ENCODE measurements at places on chromosomes 13 and 19.

DNA sequence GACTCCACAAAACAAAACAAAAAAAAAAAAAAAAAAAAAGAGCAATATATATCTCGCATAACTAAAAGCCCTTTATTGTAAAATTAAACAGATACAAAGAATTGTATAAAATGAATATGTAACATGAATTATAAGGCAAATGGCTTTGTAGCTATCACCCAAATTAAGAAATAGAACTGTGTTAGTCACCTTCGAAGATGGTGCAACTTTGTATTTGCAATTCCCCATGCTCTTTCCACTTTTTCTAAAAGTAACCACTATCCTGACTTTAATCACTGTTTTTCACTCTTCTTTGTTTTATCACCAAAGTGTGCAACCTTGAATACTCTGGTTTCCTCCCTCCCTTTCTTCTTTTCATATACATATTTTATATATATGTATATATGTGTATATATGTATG, 57.1 kb upstream of the HTR2A start:
- DNase-seq: no peak

- DNase-seq: no peak
Observed at GRCh38 chr13:30984620-30985019, 52.2 kb downstream of the TEX26 start.

DNA sequence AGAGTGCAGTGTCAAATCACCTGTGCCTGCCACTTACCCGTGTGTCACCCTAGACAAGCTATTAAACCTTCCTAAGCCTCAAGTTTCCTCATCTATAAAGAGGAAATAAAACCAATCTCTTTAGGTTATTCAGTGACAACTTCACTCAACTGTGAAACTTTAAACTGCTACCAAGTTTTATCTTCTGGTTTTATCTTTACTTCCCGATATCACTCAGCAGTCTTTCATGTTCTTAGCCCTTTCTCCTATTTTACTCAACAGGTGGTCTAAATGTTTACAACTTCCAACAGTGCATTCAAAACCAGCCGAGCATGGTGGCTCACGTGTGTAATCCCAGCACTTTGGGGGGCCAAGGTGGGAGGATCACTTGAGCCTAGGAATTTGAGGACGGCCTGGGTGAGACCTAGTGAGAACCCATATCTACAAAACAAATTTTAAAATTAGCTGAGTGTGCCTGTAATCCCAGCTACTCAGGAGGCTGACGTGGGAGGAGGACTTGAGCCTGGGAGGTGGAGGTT, 59.6 kb downstream of the GPALPP1 start:
- no peak for DNase-seq

DNA sequence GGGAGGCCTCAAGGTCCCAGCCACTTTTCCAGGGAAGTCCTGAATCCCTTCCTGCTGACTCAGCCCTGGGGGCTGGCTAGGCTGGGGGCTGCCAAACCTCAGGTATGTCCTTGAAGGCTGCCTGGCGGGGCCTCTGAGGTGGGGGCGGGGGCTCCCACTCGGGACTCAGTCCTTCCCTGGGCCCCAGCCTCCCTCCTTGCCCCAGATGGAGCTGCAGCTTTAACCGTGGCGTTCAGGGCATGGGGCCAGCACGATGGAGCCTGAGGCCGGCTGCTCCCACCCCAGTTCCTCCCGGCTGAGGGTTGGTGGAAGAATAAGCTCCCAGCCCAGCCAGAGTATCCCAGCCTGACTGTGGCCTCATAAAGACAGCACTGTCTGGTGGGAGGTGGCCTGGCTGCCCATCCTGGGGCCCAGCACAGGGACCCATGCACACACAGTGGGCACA, 12.4 kb downstream of the CILP2 start:
- no peak for DNase-seq

- DNase-seq: no peak
Observed at GRCh38 chr19:48292798-48293197, 22.9 kb downstream of the ZNF114 start.

- no peak for DNase-seq
Observed at GRCh38 chr19:46785054-46785979, 3.1 kb downstream of the SLC1A5 start.

DNA sequence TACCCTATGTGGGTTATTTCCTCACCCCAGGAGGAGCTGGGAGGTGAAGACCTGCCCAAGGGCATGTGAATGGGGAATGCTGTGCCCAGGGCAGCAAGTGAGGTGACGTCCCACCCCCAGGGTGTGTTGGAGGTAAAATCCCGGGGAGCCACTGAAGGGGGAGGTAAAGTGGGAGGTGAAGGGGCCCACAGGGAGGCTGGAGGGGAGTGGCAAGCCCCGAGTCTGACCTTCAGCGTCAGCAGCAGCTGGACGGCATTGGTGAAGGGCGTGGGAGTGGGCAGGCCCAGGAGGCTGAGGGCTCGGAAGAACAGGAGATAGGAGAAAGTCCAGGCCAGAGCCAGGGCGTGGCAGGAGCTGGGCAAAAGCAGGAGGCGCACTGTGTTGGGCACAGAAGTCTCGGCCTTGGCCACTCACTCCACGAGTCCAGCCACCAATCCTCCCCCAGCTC, 2.4 kb downstream of the MBOAT7 start:
- no peak for DNase-seq

DNA sequence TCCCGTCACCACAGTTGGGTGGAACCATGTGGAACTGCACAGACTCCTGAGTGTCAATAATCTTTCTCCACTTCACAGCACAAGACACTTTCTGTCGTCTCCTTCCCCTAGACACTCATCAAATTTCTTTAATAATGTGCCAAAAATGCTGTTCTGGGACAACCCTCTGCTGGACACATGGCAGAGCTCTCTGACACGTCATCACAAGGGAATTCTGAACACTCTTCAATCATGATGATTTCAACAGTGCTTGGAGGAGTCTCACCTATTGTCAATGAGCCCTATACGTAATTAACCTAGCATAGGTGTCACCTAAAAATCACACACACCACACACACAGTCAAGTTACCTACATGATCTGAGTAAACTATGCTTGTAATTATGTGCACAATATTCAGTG, 141.3 kb downstream of the STOML3 start:
- no peak for DNase-seq

- no peak for DNase-seq
Observed at GRCh38 chr19:51959791-51960190, 26.8 kb downstream of the ZNF350 start.

DNA sequence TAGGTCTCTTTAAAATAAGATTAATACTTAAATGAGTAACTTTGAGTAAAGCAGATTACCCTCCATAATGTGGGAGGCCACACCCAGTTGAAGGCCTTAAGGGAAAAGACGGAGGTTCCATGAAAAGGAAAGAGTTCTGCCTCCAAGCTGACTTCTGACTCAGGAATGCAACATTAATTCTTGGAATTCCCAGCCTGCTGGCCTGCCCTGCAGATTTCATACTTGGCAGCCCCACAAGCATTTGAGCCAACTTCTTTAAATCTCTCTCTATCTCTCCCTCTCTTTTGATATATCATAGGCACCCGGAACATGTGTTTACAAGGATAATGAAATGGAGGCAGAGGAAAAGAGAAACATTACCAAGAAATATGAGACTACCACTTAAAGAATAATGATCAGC, 902.3 kb upstream of the MIR17HG start:
- no peak for DNase-seq

GRCh38 chr19:46564701-46565100, 36.4 kb upstream of the CALM3 start:
- DNase-seq: no peak

DNA sequence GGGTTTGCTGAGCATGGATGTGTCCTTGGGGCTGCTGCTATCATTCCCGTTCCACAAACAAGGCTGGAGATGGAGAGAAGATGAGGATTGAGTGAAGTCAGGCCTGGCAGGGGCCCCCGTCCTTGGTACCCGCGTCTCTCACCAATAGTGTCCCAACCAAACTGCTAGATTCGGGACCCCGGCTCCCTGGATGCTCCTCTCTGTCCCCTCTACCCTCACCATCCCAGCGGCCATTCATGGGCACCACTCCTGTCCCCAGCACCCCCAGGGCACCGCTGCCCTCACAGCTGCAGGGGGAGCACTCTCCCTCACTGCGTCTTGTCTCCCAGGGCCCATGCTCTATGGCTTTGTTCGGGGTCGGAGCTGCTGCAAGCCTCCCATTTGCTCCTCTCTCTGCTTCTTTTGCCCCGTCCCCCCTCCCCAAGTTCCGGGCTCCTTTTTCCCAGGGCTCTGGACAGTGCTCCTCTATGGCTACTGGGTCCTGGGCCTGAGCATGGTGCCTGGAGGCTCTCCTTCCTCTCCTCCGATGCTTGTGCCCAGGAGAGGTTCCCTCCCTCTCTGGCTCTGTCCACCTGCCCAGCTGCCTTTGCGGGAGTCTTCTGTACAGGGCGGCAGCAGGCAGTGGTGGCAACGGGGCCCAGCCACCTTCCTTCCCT, 219.5 kb downstream of the TEX29 start:
- no peak for DNase-seq

- DNase-seq: no peak
Observed at GRCh38 chr19:13015361-13016223, 20.3 kb downstream of the NFIX start.

DNA sequence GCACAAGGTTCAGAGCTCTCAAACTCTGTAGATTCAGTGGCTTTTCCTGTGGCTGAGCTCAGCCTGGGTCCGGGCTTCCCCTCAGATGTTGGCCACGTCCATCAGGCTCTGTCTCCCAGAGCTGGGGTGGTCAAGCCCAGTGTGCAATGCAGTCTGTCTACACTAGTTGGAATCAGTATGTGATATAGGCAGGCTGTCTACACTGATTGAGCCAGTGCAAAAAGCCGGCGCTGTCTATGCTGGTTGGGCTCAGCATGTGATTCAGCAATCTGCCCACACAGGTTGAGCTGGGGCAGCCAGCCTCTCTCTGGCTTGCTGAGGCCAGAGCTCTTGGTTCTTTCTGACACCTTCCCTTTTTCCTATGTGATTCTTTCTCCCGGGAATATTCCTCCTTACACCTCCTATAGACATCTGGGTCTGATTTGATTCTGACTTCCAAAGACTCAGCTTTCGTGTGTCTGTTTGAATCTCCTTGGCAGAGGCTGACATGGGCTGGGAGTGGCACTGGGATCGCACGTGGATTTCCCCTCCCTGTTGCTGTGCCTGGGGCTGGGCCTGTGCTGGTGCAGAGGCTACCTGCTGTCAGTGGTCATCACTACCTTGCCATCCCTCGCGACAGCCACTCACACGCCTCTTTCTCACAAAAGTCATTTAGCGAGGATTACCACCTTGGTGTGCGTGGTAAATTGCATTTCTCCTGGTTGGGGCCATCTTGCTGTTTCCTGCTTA, 9.3 kb downstream of the CHST8 start:
- DNase-seq: no peak

DNA sequence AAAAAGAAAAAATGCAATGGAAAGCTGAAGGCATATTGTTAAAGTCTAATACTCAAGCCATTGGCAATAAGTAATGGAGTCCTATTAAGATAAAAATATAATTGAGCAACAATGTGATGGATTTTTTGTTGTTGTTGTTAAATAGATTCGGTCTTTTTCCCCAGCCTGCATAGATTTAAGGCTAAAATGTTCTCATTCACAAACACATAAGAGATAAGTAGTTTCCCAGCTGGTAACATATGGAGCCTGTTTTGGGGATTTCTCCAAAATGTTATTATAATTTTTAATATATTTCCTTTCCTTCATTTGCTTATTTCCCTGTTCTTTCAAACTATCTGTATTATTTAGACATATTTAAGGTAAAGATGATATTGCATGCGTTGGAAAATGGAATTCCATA, 1149.1 kb upstream of the PRR20A start:
- DNase-seq: no peak

- DNase-seq: no peak
Observed at GRCh38 chr13:27461940-27462584, 11.7 kb upstream of the MTIF3 start.

DNA sequence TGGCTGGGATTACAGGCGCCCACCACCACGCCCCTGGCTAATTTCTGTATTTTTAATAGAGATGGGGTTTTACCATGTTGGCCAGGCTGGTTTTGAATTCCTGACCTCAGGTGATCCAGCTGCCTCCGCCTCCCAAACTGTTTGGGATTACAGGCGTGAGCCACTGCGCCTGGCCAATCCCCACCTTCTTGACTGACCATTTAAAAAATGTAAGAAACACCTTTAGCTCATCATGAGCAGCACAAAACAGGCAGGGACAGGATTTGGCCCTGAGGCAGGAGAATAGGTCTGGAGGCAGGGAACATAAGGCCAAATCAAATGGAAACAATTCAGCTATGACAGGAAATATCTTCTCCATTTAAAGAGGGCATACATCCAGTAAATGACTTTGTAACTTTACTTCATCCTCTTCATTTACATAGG, 1.4 kb upstream of the MPV17L2 start:
- no peak for DNase-seq

DNA sequence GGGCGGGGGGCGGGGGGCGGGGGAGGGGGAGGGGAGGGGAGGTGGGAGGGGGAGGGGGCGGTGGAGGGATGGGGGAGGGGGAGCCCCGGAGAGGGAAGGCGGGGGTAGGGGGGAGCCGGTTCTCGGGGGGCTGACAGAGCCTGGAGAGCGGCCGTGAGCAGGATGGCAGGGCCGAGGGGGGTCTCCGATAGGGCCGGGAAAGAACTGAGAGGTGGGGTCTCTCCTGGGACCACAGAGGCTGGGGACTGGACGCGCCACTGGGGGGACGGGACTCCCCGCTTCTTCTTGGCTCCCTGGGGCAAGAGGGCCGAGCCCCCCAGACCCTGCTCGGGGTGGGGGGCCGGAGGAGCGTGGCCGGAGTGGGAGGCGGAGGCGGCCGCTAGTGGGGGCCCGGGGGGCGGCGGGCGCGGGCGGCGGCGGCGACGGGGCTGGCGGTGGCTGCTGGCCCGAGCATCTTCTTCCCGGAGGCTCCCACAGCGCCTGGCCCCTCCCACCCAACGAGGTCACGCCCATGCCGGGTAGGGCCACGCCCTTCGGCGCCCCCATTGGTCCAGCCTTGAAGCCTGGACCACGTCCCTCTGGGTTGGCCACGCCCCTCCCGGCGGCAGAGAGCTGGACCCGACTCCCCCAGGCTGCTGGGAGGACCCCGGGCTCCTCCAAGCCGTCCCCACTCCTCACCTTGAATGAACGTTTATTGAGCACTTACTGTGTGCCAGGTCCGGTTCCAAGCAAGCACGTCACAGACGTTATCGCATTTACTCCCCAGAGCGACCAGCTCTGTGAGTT, at the start of gene NOVA2:
Gene NOVA2, minus strand, starts transcription at position 313 of the 786 bp plus-strand sequence. CDS start 514 bp downstream, outside the sequence.
- DNase-seq: no peak

GRCh38 chr19:39582442-39582841, 19.9 kb upstream of the LGALS13 start:
- no peak for DNase-seq

- no peak for DNase-seq
Observed at GRCh38 chr13:90883592-90883991, 463.9 kb upstream of the MIR17HG start.

DNA sequence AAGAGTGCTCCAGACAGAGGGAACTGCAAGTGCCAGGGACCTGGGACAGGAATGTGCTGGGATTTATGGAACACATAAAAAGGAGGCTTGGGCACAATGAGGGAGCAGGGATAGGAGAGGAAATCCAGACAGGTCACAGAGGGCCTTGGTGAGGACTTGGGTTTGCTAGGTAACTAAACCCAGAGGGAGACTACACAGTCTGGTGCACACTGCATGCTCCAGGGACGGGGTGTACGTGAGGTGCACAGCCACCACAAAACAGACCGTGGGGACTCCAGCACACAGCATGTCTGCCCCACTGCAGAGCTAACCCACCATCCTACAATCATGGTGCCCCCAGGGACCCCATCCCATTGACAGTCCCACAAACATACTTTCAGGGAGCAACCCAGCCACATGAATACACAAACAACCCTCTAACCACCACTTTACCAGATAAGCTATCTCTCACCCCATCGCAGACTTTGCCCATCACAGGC, 5.5 kb upstream of the ZFP36 start:
- DNase-seq: no peak

GRCh38 chr13:44331912-44332851, 41.4 kb upstream of the SERP2 start:
- no peak for DNase-seq

GRCh38 chr19:17125062-17125727, 49.6 kb downstream of the MYO9B start:
- no peak for DNase-seq
